ENCODE measurements at places on chromosomes 1 and 21. TPM values are rescaled to one million over a fixed set of nuclear protein-coding genes. Genes with fewer than 3 reads are reported as not detected.
A peak's percentile ranks its signal among the peaks of the same experiment; 100 is the strongest.

ANGPTL7 gene
- polyA plus RNA-seq: not detected

AMY1A gene
- not detected for polyA plus RNA-seq

MOB3C gene
- polyA plus RNA-seq: 15.0 TPM

RAB25 gene
- polyA plus RNA-seq: not detected

CAMSAP2 gene
- polyA plus RNA-seq: not detected

HRNR gene
- not detected for polyA plus RNA-seq

NID1 gene
- not detected for polyA plus RNA-seq

CDK18 gene
- polyA plus RNA-seq: not detected

PKN2 gene
- 12.2 TPM for polyA plus RNA-seq

LCE3D gene
- not detected for polyA plus RNA-seq

DCDC2B gene
- polyA plus RNA-seq: not detected

PHLDA3 gene
- 1.1 TPM for polyA plus RNA-seq

CFAP141 gene
- not detected for polyA plus RNA-seq

LRRIQ3 gene
- 9.9 TPM for polyA plus RNA-seq

CAMK2N1 gene
- not detected for polyA plus RNA-seq

LIPI gene
- polyA plus RNA-seq: not detected

DNA sequence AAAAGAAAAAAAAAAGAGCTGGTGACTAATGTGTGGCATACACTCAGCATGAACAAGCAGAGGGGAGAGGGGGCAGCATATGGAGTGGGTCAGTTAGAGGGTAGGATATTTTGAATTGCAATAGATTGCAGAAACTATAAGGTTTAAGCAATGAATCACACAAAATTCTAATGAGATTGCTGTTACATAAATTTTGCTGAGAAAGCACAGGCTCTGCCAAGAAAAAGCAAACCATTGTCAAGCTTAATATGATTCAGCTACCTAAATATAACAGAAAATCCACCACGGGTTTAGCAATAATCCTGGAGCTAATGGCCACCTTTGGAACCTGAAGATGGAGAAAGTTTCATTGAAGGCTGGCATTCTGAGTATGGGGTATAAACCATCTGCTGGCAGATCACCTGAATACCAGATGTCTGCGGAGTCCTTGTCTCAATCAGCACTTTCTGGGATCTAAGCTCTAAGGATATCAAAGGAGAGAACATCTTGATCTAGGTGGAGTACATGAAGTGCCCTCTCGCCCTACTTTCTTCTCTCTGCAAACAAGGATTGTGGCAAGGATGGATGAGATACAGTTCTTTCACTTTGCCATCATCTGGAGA is 30.3 kb upstream of the ANGPTL7 start:
- DNase-seq: no peak

- no peak for DNase-seq
These were observed 81.2 kb downstream of the TEX35 start for GRCh38 chr1:178594133-178594532.

DNA sequence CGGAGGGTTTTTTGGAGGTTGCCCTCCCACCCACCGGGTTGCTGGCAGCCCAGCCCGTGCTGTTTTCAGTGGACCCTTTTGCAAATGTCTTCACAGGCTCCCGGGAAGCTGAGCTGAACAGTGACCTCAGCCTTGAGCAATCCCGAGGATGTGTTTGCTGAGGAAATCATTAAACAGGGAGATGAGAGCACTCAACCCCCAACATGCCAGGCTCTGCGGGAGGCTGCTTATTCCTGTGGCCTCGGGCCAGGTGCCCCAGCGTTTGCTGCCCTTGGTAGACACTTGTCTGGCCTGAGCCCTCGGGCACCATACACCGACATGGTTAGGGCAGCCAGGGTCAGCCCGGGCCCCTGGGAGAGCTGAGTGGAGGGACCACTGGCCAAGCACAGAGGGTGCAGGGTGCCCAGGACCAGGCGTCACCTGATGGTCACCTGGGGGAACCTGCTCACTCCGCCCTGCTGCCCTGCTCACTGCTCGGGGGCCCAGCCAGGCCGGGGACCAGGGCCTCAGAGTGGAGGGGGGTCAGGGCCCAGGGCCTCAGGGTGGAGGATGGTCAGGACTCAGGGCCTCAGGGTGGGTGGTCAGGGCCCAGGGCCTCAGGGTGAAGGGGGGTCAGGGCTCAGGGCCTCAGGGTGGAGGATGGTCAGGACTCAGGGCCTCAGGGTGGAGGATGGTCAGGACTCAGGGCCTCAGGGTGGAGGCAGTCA is 42.5 kb upstream of the POFUT2 start:
- DNase-seq: no peak

DNA sequence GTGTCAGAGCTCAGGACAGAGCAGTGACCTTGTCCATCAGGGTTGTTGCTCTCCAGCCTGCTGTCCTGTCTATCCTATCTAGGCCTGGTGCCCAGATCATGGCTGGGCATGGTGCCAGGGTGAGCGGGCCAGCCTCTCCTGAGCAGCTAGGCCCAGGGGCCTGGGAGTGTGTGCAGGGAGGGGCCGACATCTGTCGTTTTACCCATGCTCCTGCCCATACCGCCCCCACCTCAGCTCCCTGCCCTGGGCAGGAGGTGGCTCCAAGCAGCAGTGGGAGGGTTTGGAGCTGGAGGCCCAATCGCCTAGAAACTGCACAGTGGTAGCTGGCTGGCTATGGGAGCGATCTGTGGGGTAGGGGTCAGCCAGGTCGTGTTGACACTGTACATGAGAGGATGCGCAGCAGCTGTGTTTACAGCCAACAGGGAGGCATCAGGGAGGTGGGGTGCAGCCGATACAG is 6.5 kb downstream of the INSRR start:
- DNase-seq: no peak

DNA sequence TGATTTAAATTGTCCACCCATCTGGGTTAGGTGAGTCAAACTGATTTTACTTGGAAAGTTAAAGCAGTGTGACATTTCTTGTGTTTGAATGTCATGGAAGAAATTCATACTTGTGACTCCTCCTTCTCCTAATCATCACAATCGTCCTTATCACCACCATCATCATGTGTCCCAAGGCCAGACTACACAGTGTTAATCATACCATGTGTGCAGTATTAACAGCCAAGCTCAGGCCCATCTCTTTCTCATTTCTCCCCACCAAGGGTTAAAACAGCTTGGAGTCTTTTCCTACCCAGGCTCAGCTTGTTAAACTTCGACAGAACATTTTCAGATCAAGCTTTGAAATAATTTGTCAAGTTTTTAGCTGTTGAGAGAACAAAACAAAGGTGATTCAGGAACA is 22.5 kb upstream of the PLA2G2E start:
- DNase-seq: no peak

- DNase-seq: no peak
These were observed 16.4 kb upstream of the TARBP1 start for GRCh38 chr1:234495231-234495990.

DNA sequence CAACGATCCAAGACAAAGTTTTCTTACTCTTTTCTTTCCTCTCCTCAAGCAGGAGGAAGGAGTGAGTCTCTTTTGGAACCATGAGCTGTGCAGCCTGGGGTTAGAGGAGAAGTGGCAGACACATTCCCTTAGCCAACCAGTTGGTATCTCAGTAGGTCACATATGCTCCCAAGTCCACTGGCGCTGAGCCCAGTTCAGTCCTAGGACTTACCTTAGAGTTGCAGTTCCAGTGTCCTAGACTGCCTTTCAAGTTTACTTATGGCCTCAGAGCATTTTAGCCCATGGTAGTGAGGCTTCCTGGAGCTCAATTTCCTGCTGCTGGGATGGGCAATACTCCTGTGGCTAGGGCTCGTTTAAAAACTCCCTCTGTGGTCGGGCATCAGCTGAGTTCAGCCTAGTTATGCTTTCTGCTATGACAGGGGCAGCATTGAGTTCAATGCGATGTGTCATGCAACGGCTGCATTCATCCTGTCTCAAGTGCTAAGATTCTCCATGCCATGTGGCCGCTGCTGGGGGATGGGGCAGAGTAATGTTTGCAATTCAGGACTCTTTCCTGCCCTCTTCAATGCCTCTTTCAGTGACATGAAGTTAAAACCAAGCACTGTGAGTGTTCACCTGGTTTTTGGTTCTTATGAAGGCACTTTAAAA is 103.8 kb downstream of the LRRC7 start:
- DNase-seq: no peak

- DNase-seq: no peak
These were observed 51.0 kb downstream of the LPAR3 start for GRCh38 chr1:84841971-84842370.

GRCh38 chr1:59971464-59971911 is 44.9 kb upstream of the CYP2J2 start:
- DNase-seq: peak; percentile 11

GRCh38 chr1:165153182-165153581 is 203.3 kb downstream of the LMX1A start:
- no peak for DNase-seq

DNA sequence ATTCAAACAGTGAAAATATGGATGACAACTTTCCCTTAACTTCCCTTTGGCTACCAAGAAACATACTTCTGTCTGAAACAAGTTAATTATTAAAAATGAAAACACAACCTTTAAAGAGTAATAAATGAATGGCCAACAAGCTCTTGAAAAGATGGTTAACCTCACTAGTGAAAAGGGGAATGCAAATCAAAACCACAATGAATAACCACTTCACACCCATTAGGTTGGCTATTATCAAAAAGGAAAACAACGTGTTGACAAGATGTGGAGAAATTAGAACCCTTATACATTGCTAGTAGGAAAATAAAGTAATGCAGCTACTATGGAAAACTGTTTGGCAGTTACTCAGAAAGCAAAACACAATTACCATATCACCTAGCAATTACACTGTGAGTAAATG is 14.1 kb downstream of the COP1 start:
- no peak for DNase-seq

- no peak for DNase-seq
These were observed 65.7 kb downstream of the PSMG1 start for GRCh38 chr21:39117440-39117970.

- no peak for DNase-seq
These were observed 46.6 kb upstream of the SCAF4 start for GRCh38 chr21:31778546-31778945.

- DNase-seq: no peak
These were observed 25.4 kb upstream of the WDR26 start for GRCh38 chr1:224459966-224460365.

- no peak for DNase-seq
These were observed at the start of gene TMEM61 for GRCh38 chr1:54980528-54981241. TMEM61 (plus strand) TSS chr1:54980628; CDS start chr1:54981066, 438 bp downstream.

DNA sequence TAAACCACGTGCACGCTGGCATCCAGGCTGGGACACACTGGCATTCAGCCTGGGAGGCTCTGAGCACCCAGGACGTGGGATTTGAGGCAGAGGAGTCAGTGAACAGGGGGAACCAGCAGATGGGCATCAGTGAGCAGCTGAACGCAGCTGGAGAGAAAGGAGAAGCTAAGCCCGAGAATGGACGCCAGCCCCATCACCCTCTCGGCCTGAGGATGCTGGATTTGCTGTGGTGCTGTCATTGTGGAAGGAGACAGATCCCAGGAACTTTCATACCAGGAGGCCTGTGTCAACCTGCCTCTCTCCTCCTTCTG is 132.8 kb downstream of the PGBD5 start:
- DNase-seq: no peak

- no peak for DNase-seq
These were observed 5.7 kb upstream of the CAP1 start for GRCh38 chr1:40034869-40035268.

DNA sequence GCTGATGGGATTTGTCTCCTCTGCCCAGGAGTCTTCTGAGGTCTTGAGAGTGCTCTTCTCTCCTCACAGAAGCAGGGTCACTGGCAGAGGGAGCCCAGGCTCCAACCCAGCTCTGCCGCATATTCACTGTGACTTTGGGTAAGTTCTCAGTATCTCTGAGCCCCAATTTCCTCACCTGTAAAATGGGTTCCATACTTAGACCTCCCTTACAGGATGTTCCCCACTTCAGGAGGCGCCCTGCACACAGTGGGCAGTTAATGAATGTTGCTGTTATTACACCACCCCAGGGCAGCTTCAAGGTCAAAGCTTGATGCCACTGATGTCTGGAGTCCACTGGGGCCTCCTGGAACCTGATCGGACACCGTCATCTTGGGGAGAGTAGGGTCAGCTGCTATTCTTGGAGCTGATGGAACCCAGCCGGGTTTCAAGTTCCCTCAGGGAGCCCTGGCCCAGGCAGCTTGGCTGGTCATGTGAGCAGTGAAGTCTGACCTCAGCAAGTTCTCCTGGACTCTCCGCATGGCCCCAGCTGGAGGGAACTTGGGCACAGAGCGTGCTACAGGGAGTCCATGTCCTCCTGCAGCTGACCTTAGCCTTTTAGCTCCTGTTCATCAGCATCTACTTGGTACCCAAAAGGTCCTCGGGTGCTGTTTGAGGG is 21.8 kb downstream of the COA7 start:
- DNase-seq: no peak

GRCh38 chr1:60394436-60394835 is 320.9 kb upstream of the C1orf87 start:
- DNase-seq: no peak

GRCh38 chr1:61523893-61524605 is 200.9 kb downstream of the TM2D1 start:
- no peak for DNase-seq

- no peak for DNase-seq
These were observed 22.7 kb downstream of the PKNOX1 start for GRCh38 chr21:42997053-42997452.

DNA sequence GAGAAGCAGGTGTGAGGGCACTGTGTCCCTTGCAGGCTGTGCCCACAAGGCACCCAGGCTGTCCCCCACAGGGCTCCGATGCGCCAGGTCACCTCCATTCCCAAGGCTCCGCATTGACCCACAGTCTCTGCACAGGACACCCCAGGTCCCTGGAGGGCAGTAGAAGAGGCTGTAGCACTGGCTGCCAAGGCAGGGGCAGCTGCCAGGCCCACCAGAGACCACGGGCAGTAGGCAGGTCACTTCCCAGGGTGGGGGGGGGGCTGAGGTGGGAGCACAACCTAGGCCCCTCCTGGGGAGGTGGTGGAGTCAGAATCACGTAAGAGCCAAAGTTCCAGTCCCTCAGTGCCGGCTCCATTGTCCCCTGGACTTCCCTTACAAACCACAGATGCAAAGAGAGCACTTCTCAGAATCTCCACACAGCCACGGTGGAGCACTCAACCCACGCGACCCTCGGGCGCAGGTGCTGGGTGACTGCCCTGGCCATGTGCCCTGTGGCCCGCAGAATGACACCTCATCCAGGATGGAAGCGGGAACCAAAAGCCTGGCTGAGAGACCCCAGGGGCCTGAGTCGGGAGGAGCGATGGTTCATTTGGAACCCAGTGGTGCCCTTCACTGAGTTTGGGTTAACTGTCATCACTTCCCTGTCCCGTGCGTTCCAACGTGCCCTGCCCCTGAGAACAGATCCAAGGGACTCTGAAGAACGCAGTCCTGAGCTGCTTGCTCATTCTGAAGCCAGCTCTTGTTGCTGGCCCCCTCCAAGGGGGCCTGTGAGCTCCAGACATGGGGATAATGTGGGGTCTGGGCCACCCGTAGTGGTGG is 69.7 kb upstream of the PDE9A start:
- no peak for DNase-seq

- DNase-seq: no peak
These were observed 11.4 kb downstream of the BLACAT1 start for GRCh38 chr1:205444300-205444930.

DNA sequence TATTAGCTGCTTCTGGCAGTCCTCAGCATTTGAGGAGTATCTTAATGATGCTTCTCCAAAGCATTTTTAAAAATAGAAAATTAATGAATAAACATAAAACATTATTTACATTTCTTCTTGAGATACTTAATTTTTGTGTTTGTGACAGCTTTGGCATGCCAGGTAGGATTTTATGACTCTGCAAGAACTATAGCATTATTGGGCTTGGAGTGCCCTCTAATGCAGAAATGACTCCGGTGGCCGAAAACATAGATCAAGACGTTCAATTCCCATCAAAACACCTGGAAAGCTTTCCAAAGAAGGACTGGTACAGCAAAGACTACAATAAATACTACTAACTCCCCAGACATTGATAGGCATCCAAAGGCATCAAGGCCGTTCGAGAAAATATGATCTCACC is 366.4 kb upstream of the CXADR start:
- no peak for DNase-seq

GRCh38 chr1:31875636-31876236 is 59.9 kb upstream of the SPOCD1 start:
- DNase-seq: no peak
